ENCODE measurements at places on chromosomes 1 and 21.

- DNase-seq = no peak
These were observed 30.6 kb upstream of the MARK1 start for GRCh38 chr1:220497220-220497947.

DNA sequence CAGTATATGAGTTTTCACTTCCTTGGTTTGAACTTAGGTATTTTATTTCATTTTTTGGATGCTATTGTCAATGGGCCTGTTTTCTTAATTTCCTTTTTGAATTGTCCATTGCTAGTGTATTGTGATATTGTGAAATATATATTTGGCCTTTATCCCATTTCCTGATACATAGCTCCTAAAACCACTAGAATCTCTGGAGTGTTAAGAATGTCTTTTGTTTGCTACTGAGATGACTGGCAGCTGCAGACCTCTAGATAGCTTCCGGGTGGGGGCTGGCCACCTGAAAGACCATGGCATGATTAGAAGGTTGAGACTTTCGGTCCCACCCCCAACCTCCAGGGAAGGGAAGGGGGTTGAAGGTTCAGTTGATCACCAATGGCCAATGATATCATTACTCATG is 245.4 kb downstream of the KCNJ6 start:
- peak; percentile 86 for DNase-seq

- no peak for DNase-seq
These were observed 40.5 kb downstream of the EPHB2 start for GRCh38 chr1:22751124-22751531.

- peak; percentile 80 for DNase-seq
These were observed 10.0 kb upstream of the ARHGAP29 start for GRCh38 chr1:94247138-94248094.

GRCh38 chr1:159067699-159068621 is 8.6 kb downstream of the AIM2 start:
- no peak for DNase-seq

GRCh38 chr1:174079796-174080195 is 57.6 kb upstream of the RC3H1 start:
- no peak for DNase-seq

Measured in cardiac muscle cell (in vitro differentiated cells and primary cell).